GM12878 (cell line): ENCODE measurements at places on chromosomes 11 and 22. TPM values are rescaled to one million over a fixed set of nuclear protein-coding genes. Genes with fewer than 3 reads are reported as not detected.

DNA sequence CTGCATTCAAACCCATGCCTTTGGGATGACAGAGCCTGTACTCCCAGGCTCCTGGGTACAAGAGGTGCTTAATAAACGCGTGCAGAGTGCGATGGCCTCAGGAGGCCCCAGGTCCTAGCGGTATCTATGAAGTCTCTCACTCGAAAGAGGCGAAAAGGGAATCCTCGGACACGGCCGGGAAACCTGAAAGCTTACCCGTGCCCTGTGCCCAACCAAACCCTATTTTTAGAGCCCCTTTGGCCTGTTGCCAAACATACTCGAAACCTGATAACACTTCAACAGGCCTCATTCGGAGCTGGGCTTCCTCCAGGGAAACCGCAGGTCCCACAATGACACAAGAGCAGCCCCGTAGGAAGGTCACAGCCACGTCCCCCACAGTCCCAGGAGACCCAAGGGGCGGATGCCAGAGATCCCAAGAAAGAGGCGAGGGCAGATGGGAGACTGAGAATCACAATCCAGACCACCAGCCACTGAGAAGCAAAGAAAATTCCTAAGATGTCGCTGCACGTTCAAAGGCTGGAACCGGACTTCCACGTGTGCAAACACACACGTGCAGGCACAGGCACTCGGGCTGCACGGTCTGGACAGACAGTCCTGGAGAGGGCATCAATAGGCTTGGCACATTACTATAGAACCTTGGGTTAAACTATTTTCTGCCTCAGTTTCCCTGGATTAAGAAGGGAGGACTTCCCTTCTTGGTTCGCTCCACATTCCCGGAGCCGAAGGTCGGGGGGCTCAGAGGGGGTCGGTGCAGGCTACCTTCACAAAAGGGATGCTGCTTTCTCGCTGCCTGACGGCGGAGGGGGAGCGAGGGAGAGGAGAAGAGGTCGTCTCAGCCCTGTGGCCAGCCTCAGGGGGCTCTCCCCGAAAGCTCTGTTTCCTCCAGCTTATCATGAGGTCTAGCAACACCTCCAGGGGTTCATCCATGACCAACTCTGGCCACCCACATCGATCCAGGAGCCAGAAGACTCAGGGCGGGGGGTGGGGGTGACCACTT, 8.2 kb downstream of the PDGFB start:
- no peaks in the 10 kb centered on the region for H3K36me3 ChIP-seq
- peak; percentile 67 for DNase-seq
- H3K27me3 ChIP-seq = peaks cover 3% of the 10 kb centered on the region
- H3K27ac ChIP-seq = no peak overlapping the region
- no peak overlapping the region for H3K4me3 ChIP-seq

- DNase-seq = no peak
- no peaks in the 10 kb centered on the region for H3K27me3 ChIP-seq
- peaks cover 10% of the 10 kb centered on the region for H3K4me1 ChIP-seq
Measured at GRCh38 chr11:3015796-3016195, 23.7 kb upstream of the NAP1L4 start.

GRCh38 chr22:41446057-41446501, 522 bp downstream of the TOB2 start:
- no peak for DNase-seq
- peaks cover 9% of the 10 kb centered on the region; the same call in 1 of the 2 replicates for H3K36me3 ChIP-seq
- H3K4me1 ChIP-seq = peaks cover 4% of the 10 kb centered on the region; the same call in 1 of the 2 replicates
- H3K27ac ChIP-seq = peak overlapping the region; percentile 88
- peak overlapping the region; percentile 86 for H3K4me3 ChIP-seq
- H3K27me3 ChIP-seq = no peaks in the 10 kb centered on the region

- H3K27ac ChIP-seq = no peak overlapping the region
- DNase-seq = no peak
- H3K4me1 ChIP-seq = no peaks in the 10 kb centered on the region; the same call in 1 of the 2 replicates
Measured at GRCh38 chr22:20401376-20402014, 7.5 kb downstream of the ZNF74 start.

- H3K4me1 ChIP-seq = peaks cover 74% of the 10 kb centered on the region
- no peaks in the 10 kb centered on the region for H3K27me3 ChIP-seq
- peak overlapping the region; percentile 44; the same call in 1 of the 2 replicates for H3K4me3 ChIP-seq
- H3K36me3 ChIP-seq = no peaks in the 10 kb centered on the region
- peak overlapping the region; percentile 47; the same call in 1 of the 2 replicates for H3K27ac ChIP-seq
Measured at GRCh38 chr11:47854667-47855066, 6.5 kb upstream of the NUP160 start.

DNA sequence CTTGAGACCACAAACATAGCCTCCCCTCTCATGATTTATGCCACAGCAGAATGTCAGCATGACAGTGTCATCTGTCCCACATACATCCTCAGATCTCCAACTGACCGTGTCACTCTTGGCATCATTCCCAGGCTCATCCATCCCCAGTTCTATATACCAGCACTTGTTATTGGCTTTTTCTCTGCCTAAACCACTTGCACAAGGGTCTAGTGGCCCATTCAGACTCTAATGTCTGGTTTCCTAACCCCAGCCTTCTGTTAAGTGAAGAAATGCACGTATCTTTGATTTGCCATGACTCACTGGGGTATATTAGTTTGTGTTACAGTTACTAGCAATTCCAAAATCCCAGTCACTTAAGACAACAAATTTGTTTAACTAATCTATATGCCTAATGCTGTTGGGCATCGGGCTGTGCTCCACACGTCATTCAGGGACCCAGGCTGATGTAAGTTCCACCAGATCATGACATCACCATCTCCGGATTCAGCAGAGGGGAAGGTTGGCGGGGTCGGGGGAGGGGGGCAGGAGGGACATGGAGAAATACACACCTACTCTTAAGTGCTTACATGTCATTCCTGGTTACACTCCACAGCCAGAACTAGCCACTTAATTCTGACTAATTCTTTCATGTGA, 517.4 kb downstream of the BUD13 start:
- H3K36me3 ChIP-seq = no peaks in the 10 kb centered on the region
- H3K4me1 ChIP-seq = no peaks in the 10 kb centered on the region
- no peak overlapping the region for H3K4me3 ChIP-seq

DNA sequence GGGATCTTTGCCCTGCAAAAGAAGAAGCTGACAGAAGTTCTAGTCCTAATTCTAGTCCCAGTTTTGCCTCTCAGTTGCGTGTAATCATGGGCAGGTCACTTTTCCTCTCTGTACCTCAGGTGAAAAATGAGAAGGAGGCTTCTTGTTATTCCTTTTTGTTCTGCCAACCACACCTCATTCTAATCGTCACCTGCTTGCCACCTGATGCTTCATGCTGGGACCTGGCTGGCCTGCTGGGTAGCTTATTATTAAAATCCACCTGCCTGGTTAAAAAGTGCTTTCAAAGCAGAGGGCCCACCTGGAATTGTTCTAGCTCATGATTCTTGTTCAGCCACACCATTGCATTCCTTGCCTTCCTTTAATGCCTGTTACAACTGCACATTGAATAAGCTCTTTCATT, 8.4 kb upstream of the ALG8 start:
- H3K4me1 ChIP-seq = peaks cover 4% of the 10 kb centered on the region; the same call in 1 of the 2 replicates
- DNase-seq = no peak
- no peak overlapping the region for H3K4me3 ChIP-seq
- no peaks in the 10 kb centered on the region; the same call in 1 of the 2 replicates for H3K36me3 ChIP-seq

CHRM4 gene
- 0.13 TPM in 1 of 2 replicates, not detected in the other for total RNA-seq

SYT13 gene
- not detected in 2 replicates for total RNA-seq

SPCS2 gene
- total RNA-seq = 143 and 145 TPM in 2 replicates
